ENCODE measurements at places on chromosomes 6 and 20. TPM values are rescaled to one million over a fixed set of nuclear protein-coding genes. Genes with fewer than 3 reads are reported as not detected.

- H3K27ac ChIP-seq = no peak overlapping the region
- DNase-seq = no peak
- H3K4me1 ChIP-seq = peaks cover 6% of the 10 kb centered on the region
- peaks cover 11% of the 10 kb centered on the region for H3K27me3 ChIP-seq
- no peak overlapping the region for H3K4me3 ChIP-seq
- no peaks in the 10 kb centered on the region for H3K36me3 ChIP-seq
Measured at GRCh38 chr6:168650671-168651111, 209.7 kb downstream of the SMOC2 start.

DNA sequence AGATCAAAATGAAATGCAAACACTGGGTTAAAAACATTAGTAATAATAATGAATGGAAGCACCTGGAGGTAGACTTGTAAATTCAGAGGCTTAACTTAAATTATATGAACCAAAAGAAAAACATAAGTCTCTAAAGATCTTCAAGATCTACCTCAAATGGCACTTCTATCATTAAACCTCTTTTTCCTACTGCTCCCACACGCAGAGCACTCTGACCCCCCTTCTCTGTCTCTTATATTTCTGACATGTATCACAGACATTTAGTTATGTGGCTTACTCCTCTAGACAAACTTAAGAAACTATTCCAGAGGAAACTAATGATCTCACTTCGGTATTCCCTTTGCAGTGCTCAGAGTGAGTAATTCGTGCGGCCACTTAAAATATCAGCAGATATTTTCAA, 1.1 kb downstream of the TBC1D32 start:
- peak overlapping the region; percentile 29 for H3K4me3 ChIP-seq
- no peak overlapping the region for H3K27ac ChIP-seq
- no peaks in the 10 kb centered on the region for H3K36me3 ChIP-seq
- no peak for DNase-seq
- H3K4me1 ChIP-seq = peaks cover 6% of the 10 kb centered on the region

DNA sequence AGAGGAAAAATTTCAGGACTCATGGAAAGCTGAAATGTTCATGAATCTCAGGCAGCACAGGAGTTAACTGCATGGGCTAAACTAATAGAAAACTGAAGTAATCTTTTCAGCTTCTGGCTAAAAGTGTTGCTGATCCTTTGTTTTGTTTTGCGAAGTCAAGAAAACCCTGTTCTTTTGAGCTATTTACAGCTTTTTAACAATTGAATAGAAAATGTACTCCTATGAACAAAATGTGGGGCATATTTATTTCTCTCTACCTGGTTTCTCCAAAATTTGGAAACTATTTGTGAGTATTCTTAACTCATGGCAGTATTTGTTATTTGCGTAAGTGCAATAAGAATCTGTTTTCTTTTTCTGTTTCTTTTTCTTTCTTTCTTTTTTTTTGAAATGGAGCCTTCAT, 818.8 kb upstream of the CITED2 start:
- H3K27ac ChIP-seq = no peak overlapping the region
- H3K27me3 ChIP-seq = no peaks in the 10 kb centered on the region
- no peaks in the 10 kb centered on the region for H3K4me1 ChIP-seq

DNA sequence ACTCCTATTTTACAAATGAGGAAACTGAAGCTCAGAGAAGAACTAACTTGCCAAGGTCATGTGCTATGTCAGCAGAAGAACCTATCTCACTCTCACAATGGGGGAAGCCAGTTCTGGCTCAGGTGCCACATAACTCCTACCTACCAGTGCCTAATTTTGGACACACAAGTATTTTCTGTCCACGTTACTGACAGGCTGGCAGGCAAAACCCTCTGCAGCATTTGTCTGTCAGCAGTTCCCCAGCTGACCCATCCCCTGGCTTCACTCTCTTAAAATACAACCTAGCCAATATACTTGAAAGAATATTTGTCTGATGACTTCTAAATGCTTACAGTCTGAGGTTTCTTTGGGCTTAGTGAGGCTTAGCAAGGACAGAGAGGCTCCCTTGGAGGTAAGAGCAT, 15.5 kb downstream of the GSS start:
- H3K4me3 ChIP-seq = no peak overlapping the region
- H3K4me1 ChIP-seq = peaks cover 16% of the 10 kb centered on the region
- no peak overlapping the region for H3K27ac ChIP-seq
- peaks cover 30% of the 10 kb centered on the region for H3K36me3 ChIP-seq
- H3K27me3 ChIP-seq = no peaks in the 10 kb centered on the region
- DNase-seq = no peak

Gene CLVS2
- not detected for polyA plus RNA-seq
